ENCODE measurements at places on chromosomes 13 and 19. TPM values are rescaled to one million over a fixed set of nuclear protein-coding genes. Genes with fewer than 3 reads are reported as not detected.

- peak; percentile 92 for DNase-seq
These were observed 44.3 kb upstream of the CEACAM21 start for GRCh38 chr19:41531438-41532311.

DNA sequence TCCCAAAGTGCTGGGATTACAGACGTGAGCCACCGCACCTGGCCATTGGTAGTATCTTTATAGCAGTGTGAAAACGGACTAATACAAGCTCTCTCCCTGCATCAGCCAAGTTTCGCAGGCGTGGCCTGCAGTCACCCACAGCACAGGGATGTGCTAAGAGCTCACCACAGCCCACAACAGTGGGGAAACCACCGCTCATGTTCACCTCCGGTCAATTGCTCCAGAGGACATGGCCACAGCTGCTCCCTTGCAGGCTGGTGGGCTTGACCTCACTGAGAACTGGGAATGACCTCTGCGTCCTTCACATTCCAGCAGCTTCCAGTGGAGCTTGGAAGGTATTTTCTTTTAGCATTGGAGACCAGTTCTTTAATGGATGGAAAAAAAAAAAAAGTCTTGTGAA, 156.4 kb downstream of the KCTD15 start:
- DNase-seq = no peak

- DNase-seq = no peak
These were observed 200.8 kb downstream of the RGCC start for GRCh38 chr13:41658057-41658661.

DNA sequence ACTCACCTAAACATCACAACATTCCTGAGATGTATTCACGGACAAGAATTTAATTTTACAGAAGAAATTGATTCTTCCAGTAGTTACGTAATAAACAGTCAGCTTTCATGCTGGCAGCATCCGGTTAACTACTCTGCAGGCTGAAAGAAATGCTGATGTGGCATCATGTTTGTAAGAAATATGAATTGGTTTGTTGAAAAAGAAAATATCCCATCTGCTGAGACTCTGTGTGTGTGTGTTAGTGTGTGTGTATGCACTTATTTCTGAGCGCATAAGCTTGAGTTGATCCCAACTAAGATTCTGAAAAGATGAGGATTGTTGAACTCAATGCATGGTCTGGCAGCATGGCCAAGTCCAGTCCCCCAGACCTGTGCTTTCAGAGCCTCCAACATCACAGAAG, 74.3 kb upstream of the FAM216B start:
- DNase-seq = no peak

GRCh38 chr19:6518145-6518911, 12.5 kb upstream of the TNFSF9 start:
- peak; percentile 67 for DNase-seq

DNA sequence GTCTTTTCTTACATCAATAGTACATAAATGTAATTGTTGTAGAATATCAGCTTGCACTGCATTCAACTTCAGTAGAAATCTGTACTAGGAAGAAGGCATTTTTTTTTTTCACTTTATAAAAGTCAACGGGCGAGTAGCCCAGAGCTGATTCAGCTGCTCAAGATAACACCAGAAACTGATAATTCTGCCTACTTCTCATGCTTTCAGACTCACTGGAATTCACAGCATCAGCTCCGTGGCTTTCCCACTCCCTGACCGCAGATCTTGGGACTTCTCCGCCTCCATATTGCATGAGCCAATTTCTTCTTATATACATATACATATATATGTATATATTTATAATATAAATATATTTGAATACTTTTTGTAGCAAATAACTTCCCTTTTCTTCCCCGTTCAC, 263.1 kb upstream of the RXFP2 start:
- DNase-seq = no peak

ZNF441 gene
- 4.3 TPM for total RNA-seq

FPR1 gene
- not detected for total RNA-seq

TMEM272 gene
- total RNA-seq = 0.18 TPM

BEST2 gene
- not detected for total RNA-seq

CYSLTR2 gene
- 1.5 TPM for total RNA-seq

ATP12A gene
- total RNA-seq = 4.4 TPM

THSD1 gene
- 0.18 TPM for total RNA-seq

ATXN8OS gene
- total RNA-seq = not detected
